ENCODE measurements at places on chromosomes 7 and 10.

- DNase-seq: no peak
These were observed 894.0 kb upstream of the ZNF722 start for GRCh38 chr7:63104666-63105065.

GRCh38 chr7:115346685-115347084 lies 424.8 kb downstream of the MDFIC start:
- DNase-seq: no peak

DNA sequence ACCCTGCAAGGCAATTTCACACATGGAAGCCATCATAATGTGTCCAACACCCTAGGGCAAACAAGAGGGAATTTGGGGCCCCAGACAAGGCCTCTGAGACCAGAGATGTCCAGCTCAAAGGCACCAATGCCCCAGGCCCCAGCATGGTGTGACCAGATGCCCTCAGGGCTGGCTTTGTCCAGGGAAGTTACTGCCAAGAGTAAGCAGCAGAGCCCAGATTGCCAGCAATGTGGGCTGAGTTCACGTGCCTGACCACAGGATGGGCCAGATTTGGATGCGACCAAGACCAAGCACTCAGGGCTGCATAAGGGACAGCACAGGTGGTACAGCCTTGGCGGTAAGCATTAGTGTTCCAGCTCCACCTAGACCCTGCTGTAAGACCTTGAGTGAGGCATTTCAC lies 12.7 kb downstream of the MYOF start:
- DNase-seq: no peak

- DNase-seq: no peak
These were observed 302.7 kb downstream of the SUGCT start for GRCh38 chr7:40437498-40437897.

GRCh38 chr7:5514440-5515035 lies 90.9 kb upstream of the TNRC18 start:
- no peak for DNase-seq

- DNase-seq: no peak
These were observed 469.6 kb upstream of the LRRN3 start for GRCh38 chr7:110621289-110621688.

DNA sequence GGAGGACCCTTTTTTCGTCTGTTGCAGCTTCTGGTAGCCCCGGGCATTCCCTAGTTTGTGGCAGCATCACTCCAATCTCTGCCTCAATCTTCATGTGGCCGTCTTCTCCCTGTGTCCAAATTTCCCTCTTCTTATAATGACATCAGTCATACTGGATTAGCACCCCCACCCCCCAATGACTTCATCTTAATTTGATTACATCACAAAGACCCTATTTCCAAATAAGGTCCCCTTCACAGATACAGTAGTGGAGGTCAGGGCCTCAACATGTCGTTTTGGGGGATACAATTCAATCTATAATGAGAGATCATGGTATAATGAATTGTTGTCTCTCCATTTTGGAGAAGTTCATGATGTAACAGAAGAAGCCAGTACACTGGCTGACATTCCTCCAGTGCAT lies 28.1 kb upstream of the EZH2 start:
- no peak for DNase-seq

All from activated naive CD4-positive, alpha-beta T cell treated with anti-CD3 and anti-CD28 coated beads, Interleukin-2, amount 10 ng/mL, durations not matched to agents 7 days and 5 days (primary cell).